Activated CD4-positive, alpha-beta T cell treated with anti-CD3 and anti-CD28 coated beads, Interleukin-2, amount 50 U/mL, for 16 hours (primary cell): ENCODE measurements at places on chromosomes 12 and 14.
A peak's percentile ranks its signal among the peaks of the same experiment; 100 is the strongest.

DNA sequence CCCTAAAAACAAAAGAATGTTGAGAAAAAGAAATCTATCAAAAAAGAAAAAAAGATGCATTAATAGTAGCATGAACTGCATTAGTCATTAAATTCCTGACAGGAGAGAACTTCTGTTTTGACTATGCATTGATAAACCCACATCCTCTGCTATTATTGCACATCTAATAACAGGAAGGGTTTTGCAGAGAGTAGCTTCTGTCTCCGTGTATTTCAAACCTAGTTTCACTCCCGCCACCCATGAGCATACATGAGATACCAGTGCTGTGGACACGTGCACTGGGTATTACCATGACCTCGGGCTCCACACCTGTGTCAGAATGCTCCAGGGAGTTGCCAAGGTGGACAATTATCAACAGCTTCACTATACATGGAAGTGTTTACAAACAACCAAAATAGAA lies 449.1 kb upstream of the SOX5 start:
- peak; percentile 2 for DNase-seq

DNA sequence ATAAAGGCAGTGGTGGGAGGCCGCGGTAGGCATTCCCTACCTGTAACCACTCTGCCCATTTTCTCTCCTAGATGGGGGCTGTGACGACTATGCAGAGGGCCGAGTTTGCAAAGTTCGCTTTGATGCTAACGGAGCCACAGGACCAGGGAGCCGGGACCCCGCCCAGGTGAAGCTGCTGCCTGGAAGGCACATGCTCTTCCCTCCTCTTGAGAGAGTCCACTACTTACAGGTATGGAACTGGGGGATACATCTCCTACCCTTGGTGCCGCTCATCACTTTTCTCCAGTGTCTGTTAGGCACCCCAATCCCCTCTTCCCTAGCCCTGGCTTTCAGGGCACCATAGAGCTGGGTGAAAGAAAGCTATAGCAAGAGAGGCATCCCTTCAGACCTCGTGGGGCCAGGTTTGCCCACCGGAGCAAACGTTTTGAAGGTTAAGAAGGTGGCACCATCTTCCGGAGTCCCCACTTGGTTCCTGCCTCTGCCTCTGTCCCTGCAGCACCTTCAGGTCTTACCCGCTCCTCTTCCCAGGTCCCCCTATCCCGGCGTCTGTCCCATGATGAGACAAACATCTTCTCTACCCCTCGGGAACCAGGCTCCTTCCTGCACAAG lies 2.0 kb upstream of the P3H3 start:
- DNase-seq: no peak

DNA sequence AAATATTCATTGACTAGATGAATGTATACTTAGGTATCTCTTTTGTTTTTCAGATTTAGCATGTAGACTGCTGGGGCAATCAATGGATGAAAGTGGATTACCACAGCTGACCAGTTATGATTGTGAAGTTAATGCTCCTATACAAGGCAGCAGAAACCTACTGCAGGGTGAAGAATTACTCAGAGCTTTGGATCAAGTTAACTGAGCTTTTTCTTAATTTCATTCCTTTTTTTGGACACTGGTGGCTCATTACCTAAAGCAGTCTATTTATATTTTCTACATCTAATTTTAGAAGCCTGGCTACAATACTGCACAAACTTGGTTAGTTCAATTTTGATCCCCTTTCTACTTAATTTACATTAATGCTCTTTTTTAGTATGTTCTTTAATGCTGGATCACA lies 15.3 kb upstream of the SNAPC1 start:
- no peak for DNase-seq

DNA sequence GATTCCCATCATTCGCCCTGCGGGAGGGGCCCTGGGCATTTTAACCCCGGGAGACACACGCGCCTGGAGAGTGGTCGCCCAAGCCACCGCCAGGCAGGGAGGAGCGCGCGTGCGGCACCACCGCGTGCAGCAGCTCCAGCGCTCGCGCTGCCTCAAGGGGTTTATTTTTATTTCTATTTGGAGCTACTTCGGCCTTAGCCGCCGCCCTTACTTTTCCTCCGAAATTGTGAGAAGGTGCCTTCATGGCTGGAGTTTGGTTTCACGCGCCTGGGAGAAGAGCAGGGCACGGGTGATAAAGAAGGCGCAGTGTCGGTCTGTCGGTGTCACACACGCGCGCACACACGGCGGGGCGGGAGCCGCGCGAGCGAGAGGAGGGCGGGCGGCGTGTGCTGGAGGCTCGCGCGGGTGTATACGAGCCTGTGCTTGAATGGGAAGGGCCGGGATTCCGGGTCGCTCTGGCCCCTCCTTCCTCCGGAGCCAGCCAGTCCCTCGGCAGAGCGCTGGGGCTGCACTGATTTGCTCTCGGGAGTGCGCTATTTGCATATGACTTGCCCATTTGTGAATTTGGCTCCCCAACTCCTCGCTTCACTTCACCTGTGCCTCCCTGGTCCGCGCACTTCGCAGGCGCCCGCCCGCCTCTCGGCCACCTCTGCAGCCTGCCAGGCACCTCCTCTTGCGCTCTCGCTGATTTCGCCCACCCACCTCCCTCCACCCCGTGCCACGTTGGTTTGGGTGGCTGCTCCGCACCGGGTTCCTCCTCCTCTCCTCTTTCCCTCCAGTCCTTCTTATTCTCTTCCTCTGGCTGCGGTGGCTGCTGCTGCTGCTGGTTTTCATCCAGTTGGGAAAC lies 932.3 kb downstream of the DIO2 start:
- peak; percentile 8 for DNase-seq

GRCh38 chr12:42893803-42894202 lies 304.3 kb upstream of the PRICKLE1 start:
- DNase-seq: no peak

GRCh38 chr14:62322216-62322615 lies 560.0 kb downstream of the SNAPC1 start:
- no peak for DNase-seq

GRCh38 chr12:15688838-15689625 lies 100.2 kb downstream of the EPS8 start:
- DNase-seq: no peak

- no peak for DNase-seq
Observed at GRCh38 chr12:22505826-22506225, 38.5 kb downstream of the C2CD5 start.

DNA sequence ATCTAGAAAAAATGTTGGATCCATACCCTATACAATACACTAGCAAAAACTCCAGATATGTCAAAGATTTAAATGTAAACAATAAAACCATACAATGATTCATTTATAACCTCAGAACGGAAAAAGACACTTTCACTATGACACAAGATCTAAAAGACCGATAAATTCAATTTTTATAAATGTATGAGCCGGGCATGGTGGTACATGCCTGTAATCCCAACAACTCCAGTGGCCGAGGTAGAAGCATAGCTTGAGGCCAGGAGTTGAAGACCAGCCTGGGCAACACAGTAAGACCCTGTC lies 2.5 kb upstream of the SOS2 start:
- DNase-seq: peak; percentile 79

DNA sequence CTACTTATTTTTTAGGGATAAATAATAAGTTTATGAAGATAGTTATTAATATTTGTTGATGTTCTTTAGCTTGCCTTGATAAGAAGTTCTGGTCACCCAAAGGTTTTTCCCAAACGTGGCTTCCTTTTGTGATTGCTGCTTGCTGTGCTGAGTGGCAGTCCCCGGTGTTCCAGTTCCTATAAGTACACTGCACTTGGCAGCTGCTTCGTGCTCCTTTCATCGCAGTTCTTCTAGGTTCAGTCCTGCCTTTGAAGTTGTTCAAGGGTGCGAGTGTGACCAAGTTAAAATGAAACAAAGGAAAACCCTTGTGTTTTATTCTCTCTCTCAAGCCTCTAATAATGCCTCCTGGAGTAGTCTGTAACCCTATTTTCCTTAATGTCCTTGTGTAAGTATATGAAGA lies 128.5 kb upstream of the ATF1 start:
- no peak for DNase-seq

GRCh38 chr12:91852634-91853033 lies 293.0 kb downstream of the BTG1 start:
- DNase-seq: no peak

DNA sequence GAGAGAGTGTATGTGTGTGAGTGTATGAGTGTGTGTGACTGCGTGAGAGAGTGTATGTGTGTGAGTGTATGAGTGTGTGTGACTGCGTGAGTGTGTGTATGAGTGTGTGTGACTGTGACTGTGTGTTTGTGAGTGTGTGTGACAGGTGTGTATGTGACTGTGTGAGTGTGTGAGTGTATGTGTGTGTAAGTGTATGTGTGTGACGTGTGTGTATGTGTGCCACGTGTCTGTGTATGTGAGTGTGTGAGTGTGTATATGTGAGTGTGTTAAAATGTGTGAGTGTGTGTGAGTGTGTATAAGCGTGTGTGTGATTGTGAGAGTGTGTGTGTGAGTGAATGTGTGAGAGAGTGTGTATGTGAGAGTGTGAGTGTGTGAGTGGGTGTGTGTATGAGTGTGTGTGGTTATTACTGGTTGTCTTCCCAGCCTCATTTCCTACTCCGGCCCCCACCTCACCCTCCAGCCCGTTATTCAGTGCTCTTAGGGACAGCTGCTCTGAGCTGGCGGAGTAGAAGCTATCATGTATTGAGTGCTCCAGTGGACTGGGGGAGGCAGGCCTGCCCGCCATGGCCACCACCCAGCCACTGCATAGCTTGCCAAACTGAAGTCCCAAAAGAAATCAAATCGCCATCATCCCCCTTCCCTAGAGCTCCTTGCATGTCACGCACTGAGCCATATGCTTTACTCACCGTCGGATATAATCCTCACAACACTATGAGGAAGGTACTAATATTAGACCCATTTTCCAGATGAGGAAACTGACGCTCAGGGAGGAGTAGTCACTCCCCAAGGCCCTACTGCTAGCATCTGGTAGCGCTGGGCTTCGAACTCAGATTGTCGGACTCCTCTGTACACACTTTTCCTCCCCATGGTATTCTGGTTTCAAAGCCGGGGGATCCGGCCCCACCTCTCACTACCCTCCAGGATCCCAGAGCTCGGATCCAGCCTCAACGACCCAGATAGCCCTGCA lies 10.3 kb upstream of the MYL2 start:
- no peak for DNase-seq

- peak; percentile 65 for DNase-seq
Observed at GRCh38 chr12:42372154-42372791, 46.3 kb downstream of the PPHLN1 start.

DNA sequence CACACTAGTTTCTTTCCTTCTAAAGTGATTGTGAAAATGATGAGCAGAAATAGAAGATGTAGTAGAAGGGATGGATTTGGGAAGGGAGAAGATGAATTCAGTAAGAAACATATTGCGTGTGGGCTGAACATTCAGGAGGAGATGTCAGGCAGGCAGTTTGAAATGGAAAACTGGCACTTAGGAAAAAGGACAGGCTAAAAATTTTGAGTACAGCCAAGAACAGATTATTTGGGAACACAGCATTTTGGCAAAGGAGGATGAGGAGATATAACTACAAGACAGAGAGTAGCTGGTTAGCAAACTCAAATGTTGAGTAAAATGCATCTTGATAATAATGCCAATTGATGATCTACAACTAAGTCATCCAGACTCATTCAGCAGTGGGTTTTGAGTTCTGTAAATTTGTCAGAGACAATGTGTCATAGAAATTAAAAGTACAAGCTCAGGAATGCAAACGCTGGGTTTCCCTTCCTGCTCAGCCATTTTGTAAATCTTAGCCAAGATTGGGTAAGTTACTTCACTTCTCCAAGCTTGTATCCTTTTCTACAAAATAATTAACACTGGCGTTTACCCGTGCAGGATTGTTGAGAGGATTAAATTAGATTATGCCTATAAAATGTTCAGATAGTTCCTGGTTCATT lies 255.0 kb downstream of the NAV3 start:
- DNase-seq: no peak

- peak; percentile 37 for DNase-seq
Observed at GRCh38 chr12:120640861-120641833, 721 bp downstream of the CABP1 start.

GRCh38 chr12:62841846-62842245 lies 93.1 kb downstream of the PPM1H start:
- no peak for DNase-seq

DNA sequence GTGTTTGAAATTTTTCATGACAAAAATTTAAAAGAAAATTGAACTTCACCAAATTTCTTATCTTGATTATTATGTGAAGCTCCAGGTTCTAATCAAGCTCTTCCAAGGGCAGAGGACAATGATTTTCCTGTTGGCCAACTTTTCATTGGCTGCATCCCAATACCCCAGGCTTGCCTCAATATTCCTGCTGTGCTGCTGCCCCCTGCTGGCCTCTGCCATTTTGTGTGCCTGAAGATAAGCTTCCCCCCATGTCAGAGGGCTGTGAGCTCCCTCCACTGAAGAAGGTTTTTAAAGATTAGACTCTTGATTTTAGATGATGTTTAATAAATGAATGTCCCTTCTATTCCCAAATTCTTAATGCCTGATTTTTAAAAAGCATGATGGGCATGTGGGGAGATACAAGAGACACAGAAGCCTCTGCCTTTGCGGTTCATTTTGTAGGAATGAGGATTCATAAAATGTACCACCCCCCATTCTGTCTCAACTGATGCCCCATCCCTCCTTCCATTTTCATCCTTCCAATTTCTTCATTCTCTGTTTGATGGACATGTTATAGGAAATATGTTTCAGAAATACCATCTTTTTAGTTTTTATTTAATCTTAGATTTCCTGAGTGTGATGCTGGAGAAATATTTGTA lies 76.7 kb upstream of the RGS6 start:
- peak; percentile 59 for DNase-seq

- DNase-seq: no peak
Observed at GRCh38 chr12:2804393-2805142, 7.9 kb upstream of the ITFG2 start.

DNA sequence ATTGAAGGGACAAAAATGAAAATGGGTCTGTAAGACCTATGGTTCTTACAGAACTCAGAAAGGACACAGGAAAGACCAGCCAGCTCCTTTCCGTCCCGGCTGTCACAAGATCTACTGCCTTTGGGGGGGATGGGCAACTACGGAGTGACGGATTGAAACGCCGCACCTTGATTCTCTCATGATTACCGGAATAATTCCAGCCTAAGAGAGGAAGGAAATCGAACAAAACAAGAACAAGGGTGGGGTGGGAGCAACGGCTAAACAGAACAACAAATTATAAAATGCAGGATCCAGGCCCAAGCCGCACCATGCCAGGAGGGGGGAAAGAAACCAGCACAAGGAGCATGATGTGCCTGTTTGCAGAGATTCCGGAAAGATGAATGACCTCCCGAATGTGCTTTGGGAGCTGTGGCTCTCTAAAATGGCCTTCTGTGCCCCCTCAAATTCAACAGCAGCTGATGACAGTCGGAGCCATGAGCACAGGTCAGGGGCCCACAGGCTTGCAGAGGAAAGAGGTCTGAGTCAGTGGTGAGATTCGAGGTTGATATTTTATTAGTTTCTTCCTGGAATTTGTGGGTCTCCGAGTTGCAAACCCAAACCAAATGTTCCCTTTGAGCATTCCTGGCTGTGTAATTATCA lies 72.1 kb downstream of the SPRING1 start:
- no peak for DNase-seq
